ENCODE measurements at places on chromosomes 6 and 20. TPM values are rescaled to one million over a fixed set of nuclear protein-coding genes. Genes with fewer than 3 reads are reported as not detected.

RGS17 gene
- not detected for total RNA-seq

KCNQ5 gene
- total RNA-seq = 4.3 TPM

NOX3 gene
- not detected for total RNA-seq

UBE2J1 gene
- 27.9 TPM for total RNA-seq

PSORS1C1 gene
- not detected for total RNA-seq

PGBD1 gene
- total RNA-seq = 3.9 TPM

BNIP5 gene
- total RNA-seq = not detected

GPRC6A gene
- total RNA-seq = not detected

SYNJ2 gene
- 26.2 TPM for total RNA-seq

PTPRT gene
- total RNA-seq = not detected

SLC22A16 gene
- not detected for total RNA-seq

PRDM13 gene
- not detected for total RNA-seq

PTGIS gene
- total RNA-seq = 0.37 TPM

SIRPD gene
- total RNA-seq = 0.30 TPM

ANKS1A gene
- 9.3 TPM for total RNA-seq

BMP7 gene
- not detected for total RNA-seq

SOX18 gene
- 0.51 TPM for total RNA-seq

C20orf202 gene
- 0.26 TPM for total RNA-seq

SPO11 gene
- total RNA-seq = not detected

OPN5 gene
- not detected for total RNA-seq

CDH4 gene
- total RNA-seq = 0.14 TPM

DOK5 gene
- total RNA-seq = not detected

THBS2 gene
- total RNA-seq = not detected

RNF217 gene
- 1.0 TPM for total RNA-seq

STK35 gene
- total RNA-seq = 18.6 TPM

PRKN gene
- total RNA-seq = 1.5 TPM

LAMA2 gene
- total RNA-seq = not detected

TRAPPC3L gene
- not detected for total RNA-seq

CDKAL1 gene
- 24.4 TPM for total RNA-seq

RAB44 gene
- not detected for total RNA-seq

C20orf204 gene
- total RNA-seq = 9.7 TPM

BHLHE23 gene
- total RNA-seq = not detected

WFDC11 gene
- total RNA-seq = not detected

TREML4 gene
- total RNA-seq = not detected

FAM184A gene
- total RNA-seq = 3.0 TPM

SLC32A1 gene
- total RNA-seq = not detected

NKX2-4 gene
- total RNA-seq = not detected

OTOR gene
- total RNA-seq = not detected

BMP5 gene
- total RNA-seq = not detected

RIPPLY2 gene
- not detected for total RNA-seq

CAP2 gene
- not detected for total RNA-seq

CDSN gene
- not detected for total RNA-seq

HLA-DMB gene
- 14.7 TPM for total RNA-seq

WFDC10B gene
- total RNA-seq = not detected

SLC25A27 gene
- total RNA-seq = 0.88 TPM

LAMP5 gene
- not detected for total RNA-seq

ELOVL2 gene
- total RNA-seq = not detected

HEY2 gene
- 0.22 TPM for total RNA-seq

Measured in activated naive CD8-positive, alpha-beta T cell treated with anti-CD3 and anti-CD28 coated beads, Interleukin-2, amount 10 ng/mL, durations not matched to agents 7 days and 5 days (primary cell).